ENCODE measurements at places on chromosomes 4 and X.

DNA sequence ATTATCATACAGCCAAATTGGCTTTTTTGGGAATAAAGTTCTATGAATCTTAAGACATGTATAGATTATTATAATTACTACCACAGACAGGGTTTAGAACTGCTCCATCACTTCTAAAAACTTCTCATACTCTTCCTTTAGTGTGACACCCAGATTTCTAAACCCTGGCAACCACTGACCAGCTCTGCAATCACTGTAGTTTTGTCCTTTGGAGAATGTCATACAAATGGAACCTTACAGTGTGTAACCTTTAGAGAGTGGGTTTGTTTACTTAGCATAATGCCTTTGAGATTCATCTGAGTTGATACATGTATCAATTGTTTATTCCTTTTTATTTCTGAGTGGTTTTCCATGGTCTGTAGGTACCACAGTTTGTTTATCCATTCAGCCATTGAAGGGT, 95.0 kb downstream of the TMEM164 start:
- DNase-seq, result no peak

DNA sequence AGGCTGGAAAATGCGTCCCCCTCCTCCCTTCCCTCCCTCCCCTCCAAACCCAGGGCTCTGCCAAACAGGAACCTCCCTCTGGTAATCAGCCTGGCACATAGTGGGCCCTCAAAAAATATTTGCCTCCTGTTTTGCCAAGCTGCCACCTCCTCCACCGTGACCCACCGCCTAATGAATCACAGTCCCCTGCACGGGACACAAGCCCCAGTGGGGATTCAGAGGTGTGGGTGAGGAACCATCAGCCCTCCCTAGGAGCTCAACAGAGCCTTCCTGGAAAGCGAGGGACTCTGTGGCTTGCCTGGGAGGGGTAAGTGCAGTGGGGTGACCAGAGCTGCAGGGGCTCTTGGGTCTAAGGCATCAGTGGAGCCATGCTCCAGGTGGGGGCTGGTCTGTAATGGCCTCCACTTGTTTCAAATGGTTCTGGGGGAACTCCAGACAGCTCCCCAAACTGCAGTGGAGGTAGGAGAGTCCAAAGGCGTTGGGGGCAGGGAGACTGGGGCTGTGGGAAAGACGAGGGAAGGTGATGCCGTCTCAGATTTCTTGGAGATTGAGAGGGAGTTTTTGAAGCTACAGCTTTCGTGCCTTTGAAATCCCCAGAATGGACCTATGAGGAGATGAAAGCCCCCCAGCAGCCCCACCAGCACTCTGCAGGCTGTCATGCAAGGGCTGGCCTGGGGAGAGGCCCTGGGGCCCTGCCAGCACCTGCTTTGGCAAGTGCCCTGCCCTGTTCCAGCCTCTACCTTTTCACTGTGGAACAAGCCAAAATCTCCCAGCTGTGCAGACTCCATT, 1.0 kb upstream of the PPP2R2C start:
- no peak for DNase-seq

DNA sequence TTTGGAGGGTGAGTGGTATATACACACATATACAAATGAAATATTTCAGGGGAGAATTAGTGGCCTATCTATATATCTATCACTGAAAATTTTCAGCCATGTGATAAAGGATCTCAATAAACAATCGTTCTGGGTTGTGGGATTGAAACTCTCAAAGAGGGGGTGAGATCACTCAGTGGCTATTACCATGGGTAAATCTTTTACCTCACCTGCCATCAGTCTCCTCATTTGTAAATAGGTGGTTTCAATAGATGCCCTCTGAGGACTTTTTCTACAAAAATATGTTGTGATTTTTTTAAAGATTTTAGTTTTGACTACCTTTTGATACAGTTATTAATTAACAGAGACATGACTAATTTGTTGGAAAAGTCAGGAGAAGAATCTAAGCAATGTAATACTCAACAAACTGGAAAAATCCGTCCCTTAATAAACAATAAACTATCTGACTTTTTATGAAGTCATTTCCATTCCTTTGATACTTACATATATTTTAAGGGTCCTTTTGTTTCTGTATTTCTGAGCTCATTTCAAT, 192.8 kb downstream of the MAD2L1 start:
- DNase-seq, result no peak

DNA sequence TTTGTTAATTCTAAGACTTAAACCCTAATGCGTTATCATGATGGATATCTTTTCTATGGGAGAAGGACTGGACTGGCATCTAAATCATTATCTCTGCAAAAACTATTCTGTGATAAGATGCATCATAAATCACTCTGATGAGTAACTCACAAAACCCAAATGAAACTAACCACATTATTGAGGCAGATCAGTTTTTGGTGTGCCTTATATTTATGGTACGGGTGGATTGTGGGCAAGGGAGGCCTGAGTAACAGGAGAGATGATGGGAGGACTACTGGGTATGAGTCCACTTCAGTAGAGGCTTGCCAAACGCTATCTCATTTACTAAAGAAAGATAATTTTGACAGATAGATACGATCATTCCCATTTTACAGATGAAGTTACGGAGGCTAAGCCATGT, 66.4 kb upstream of the GUCY1A1 start:
- DNase-seq, result no peak

GRCh38 chrX:66008328-66008970, 31.4 kb downstream of the VSIG4 start:
- no peak for DNase-seq

DNA sequence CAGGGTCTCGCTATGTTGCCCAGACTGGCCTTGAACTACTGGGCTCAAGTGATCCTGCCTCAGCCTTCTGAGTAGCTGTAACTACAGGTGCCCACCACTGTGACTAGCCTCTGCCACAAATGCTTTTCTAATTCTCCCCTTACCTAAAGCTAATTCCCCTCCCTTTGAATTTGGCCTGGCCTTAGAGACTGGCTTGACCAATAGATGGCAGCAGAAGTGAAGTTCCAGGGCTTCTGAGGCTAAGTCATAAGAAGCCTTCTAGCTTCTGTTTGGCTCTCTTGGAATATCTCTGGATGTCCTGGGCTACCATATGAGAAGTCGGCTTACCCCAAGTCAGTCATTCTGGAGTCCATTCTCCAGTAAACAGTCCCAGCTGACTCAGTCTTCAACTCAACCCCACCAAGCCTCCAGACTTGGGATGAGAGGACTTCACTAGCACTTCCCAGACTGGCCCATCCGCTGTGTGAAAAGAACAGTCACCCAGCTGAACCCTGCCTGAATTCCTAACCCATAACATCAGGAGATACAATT, 61.0 kb downstream of the HPRT1 start:
- DNase-seq, result peak; percentile 36

Data from T1000 (cell line).